CD4-positive, alpha-beta T cell treated with Interleukin-12 subunit alpha and Interleukin-12 subunit beta, for 1 hour (primary cell): ENCODE measurements at places on chromosomes 4 and X.

DNA sequence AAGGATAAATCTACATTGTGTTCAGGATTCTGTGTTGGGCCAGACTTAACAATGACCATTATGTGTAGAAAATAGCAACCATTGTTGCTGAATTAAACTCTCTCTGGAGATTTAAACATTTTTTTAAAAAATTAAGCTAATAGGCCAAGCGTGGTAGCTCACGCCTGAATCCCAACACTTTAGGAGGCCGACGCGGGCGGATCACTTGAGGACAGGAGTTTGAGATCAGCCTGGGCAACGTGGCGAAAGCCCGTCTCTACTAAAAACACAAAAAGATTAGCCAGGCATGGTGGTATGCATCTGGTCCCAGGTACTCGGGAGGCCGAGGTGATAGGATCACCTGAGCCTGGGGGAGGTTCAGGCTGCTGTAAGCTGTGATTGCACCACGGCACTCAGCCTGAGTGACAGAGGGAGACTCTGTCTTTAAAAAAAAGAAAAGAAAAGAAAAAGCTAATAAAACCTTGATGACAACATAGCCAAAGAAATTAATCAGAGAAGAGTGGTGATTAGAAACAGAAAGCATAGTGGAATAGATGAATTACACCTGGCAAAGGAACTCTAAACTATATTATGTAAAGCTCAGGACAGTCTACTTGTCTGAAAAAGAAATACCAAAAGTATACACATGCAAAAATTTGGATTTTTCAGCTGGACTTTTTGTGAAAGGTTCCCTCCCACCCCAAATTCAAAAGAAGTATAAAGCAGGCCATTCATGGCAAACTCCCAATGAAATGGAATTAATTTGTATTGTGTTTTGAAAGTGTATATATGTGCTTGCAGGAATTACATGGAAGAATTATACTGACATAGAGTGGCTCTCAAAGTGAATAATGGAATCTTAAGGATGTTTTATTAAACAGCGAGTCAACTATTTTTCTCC, 21.9 kb downstream of the PLS3 start:
- no peak for DNase-seq

DNA sequence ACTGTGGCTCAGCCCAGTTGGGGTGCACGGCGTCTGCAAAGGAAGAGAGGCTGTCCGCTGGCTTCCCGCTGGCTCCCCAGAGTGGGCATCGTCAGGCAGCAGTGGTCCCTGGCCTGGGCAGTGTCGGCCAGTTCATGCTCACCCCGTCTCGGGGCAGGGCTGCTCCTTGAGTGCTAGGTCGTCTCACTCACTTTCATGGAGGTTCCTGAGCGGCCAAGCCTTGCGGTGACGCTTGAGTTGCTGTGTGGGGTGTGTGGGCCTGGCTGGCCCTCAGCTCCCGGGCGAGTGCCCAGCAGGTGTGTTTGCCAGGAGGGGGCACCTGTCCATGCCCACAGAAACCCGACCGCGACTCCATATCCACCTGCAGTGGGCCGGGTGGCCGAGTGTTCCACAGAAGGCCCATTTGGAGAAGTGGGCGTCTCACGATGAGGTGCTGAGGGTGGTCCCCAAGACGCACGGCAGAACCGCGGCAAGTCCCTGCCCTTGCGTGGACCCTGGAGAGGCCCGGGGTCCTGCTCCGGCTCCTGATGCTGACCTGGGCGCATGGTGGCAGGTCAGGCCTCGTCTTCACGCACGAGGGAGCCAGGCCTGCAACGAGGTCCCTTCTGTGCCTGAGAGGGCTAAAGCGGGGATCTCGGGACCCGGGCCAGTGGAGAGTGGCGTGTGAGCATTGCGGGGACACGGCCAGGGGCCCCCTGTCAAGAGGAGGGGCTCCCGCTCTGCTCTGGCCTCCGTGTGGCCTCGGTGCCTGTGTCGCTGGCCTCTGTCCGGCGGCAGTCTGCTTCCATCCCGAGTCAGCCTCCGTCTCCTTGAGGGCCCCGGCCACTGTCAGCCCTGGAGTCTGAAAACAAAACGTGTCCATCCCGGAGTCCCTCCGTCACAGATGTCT, 18.5 kb upstream of the UVSSA start:
- no peak for DNase-seq

- DNase-seq, result no peak
Observed at GRCh38 chr4:17317526-17317925, 194.4 kb downstream of the QDPR start.

GRCh38 chr4:54658252-54659093, 716 bp downstream of the KIT start:
- peak; percentile 7 for DNase-seq

DNA sequence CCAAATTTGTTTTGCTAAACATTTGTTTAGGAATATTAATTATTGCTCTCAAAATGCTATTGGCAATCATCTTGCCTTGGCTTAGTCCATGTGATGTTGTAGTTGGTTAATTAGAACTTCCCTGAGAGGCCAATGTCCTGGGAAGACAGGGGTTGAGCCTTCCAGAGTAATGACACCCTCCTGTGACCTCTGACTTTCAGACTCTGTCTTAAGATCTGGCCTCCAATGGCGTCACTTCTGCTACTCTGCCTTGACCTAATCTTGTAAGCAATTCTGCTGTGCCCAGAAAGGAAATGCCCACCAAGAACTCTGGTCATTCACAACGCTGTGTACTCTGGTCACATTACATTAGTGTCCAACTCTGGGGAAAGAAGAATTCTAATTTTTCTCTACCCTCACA, 111.9 kb downstream of the SH3RF1 start:
- DNase-seq, result no peak

- DNase-seq, result no peak
Observed at GRCh38 chr4:107453987-107454386, 266.0 kb downstream of the PAPSS1 start.

- no peak for DNase-seq
Observed at GRCh38 chr4:24793219-24794005, 2.0 kb upstream of the SOD3 start.

DNA sequence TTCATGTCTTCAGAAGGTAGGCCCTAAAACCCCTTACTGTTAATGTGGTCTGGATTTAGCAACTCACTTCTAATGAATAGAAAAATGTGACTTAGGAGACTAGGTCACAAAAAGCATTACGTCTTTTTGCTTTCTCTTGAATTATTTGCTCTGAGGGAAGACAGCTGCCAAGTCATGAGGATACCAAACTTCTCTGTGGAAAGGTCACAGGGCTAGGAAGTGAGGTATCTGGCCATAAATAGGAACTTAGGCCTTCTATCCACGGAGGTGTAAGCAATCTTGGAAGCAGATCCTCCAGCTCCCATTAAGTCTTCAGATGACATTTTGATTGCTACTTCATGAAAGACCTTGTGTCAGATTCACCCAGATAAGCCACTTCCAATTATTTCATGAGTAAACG, 120.6 kb downstream of the JADE1 start:
- no peak for DNase-seq

DNA sequence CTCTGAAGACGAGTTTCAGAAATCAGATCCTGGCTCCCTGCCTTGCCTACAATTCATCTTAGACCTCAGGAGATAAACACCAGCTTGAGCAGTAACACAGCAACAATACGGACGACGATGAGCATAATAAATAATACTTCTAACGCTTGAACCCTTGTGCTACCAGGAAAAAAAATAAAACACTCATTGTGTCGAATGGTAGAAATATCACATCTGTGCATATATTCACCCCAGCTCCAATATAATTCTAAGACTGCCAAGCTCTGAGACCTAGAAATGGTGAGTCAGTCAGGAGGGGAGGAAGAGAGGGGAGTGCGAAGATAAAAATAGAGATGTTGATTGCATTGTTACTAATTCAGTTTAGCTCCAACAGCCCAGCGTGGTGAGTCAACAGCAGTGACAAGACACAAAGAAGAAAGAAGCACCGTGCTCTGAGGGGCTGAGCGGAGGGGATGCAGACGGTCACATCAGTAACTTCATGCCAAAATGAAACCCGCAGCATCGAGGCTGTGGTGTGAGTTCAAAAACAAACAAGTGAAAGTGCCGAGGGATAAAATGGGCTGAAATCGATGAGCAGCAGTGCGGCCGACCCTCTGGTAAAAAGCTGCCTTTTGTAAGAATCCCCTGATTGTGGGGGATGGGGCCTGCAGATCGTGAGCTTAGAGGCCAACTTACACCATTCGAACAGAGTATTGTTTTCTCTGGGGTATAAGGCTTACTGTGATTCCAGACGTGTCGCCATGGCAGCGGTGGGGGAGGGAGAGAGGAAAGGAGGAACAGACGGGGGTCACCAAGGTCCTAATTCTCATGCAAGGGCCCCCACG, 150.4 kb downstream of the MGST2 start:
- no peak for DNase-seq

- no peak for DNase-seq
Observed at GRCh38 chr4:82216219-82216618, 157.6 kb downstream of the HNRNPD start.

DNA sequence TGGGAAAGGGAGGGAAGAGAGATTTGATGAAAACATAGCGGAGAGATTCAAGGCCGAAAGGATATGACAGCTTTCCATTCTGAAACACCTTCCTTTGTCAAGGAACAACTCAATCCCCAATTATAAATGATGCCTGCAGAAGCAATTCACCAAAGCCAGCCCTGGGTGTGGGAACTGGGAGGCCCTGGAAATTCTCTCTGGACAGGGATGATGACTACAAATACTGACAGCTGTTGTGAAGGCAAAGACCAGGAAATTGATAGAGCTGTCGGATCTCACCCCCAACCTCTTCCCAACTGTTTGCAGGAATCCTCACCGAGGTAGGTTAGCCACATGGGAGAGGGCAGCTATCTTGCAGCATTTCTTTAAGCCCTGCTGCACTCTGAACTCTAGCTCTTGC, 54.3 kb downstream of the CCDC149 start:
- DNase-seq, result no peak

GRCh38 chr4:7559741-7560395, 125.1 kb upstream of the PSAPL1 start:
- no peak for DNase-seq

- no peak for DNase-seq
Observed at GRCh38 chr4:139131209-139131870, 45.7 kb downstream of the ELF2 start.

DNA sequence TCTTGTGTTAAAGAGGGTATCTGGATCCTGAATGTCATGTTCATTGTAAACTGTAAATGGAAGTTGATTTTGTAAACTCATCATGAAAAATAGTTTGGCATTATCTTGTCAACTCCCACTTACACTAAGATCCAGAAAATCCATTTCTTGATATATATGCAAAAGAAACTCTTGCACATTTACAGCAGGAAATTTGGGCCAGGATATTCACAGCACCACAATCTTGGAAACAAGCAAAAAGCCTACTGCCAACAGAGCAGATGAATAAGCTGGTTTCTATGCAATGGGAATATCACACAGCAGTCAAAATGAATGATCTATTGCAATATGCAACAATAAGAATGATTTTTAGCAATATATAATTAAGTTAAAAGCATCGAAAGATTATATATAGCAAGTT, 8.6 kb downstream of the GABRA4 start:
- DNase-seq, result no peak

- no peak for DNase-seq
Observed at GRCh38 chr4:59712470-59712869, 1487.7 kb upstream of the ADGRL3 start.

GRCh38 chr4:153781280-153781679, 7.6 kb downstream of the SFRP2 start:
- no peak for DNase-seq

- no peak for DNase-seq
Observed at GRCh38 chr4:25299476-25300203, 12.9 kb upstream of the ZCCHC4 start.

DNA sequence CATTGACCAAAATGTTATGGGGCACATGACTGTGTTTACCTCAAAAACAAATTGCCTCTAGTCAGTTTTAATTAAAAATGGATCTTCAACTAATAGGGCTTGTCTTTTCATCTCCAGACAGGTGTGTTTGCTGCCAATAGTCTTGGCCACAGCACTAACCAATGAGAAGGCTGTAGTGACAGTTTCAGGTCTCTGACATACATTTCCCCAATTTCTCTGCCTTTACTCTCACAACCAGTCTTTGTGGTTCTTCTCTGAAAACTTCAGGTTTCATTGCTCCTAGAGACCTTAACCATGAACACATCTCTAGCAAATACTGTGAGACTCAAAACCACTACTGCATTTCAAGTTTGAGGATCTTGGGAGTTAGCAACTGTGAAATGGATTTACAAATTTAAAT, 3.5 kb upstream of the EDNRA start:
- DNase-seq, result no peak

GRCh38 chr4:186472948-186473347, 82.4 kb downstream of the MTNR1A start:
- no peak for DNase-seq

DNA sequence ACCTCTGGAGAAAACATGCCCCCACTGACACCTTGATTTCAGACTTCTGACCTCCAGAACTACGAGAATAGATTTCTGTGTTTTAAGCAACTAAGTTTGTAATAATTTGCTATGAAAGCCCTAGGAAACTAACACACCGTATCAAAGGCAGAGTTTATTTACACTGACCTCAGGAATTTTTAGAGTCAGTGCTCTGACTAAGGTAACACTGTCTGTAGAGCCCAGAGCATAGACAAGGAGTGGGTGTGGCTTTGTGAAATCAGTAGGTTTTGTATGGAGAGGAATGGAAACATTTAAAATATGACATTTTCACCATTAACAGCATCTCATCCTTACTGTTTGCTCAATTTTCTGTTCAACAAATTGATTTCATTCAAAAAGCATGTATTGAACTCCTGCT, 764.4 kb upstream of the PCDH10 start:
- DNase-seq, result no peak

DNA sequence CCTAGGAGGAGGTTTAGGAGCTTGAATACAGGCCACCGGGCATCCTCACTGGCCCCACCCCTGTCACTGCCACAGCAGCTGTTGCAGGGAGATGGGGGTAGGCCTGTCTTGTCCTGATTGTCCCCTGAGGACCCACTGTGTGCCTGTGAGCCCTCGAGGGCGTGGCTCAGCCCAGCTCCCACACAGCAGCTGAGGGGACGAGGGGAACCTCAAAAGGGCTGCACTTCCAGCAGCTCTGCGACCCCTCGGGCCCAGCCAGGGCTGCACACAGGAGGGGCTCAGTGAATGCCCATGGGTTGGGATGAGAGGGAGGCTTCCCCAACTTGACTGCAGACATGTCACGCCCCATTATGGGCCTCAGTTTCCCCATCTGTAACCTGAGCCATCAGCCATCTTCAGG, 225.9 kb downstream of the AFAP1 start:
- DNase-seq, result no peak
